ENCODE measurements at places on chromosomes 7 and 10.

- H3K27me3 ChIP-seq = no peaks in the 10 kb centered on the region
- DNase-seq = no peak
- H3K4me1 ChIP-seq = no peaks in the 10 kb centered on the region
- H3K4me3 ChIP-seq = no peak overlapping the region
- no peak overlapping the region for H3K27ac ChIP-seq
Measured at GRCh38 chr10:62732841-62733653, 71.5 kb upstream of the ADO start.

DNA sequence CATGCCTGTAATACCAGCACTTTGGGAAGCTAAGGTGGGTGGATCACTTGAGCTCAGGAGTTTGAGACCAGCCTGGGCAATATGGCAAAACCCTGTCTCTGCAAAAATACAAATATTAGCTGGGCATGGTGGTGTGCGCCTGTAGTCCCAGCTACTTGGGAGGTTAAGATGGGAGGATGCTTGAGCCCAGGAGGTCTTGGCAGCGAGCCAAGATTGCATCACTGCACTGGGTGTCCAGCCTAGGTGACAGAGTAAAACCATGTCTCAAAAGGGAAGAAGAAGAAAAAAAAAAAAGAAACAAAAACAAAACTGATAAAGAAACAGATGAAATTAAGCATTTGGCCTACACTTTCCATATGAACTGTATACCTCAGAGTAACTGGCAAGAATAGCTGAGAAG is 319.2 kb downstream of the PARD3 start:
- H3K27ac ChIP-seq = no peak overlapping the region
- no peaks in the 10 kb centered on the region for H3K27me3 ChIP-seq
- no peak for DNase-seq
- peaks cover under 1% of the 10 kb centered on the region for H3K4me1 ChIP-seq

DNA sequence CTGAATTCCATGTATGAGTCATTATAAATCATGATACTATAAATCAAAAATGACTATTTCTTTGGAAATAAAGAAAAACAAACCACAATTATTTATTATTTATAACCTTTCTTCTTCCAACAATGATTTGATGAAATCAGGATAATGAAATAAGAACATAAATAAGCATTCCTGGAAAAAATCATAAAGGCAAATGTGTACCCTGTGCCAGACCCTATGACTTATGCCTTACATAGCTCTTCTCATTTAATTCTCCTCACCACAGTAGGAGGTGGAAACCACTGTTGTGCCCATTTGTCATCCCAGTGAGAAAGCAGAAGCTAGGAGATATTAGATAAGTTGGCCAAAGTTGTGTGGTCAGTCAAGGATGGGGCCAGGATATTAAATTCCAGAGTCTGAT is 255.1 kb downstream of the DOCK4 start:
- H3K27me3 ChIP-seq = no peaks in the 10 kb centered on the region
- DNase-seq = no peak
- H3K27ac ChIP-seq = no peak overlapping the region
- no peak overlapping the region for H3K4me3 ChIP-seq

DNA sequence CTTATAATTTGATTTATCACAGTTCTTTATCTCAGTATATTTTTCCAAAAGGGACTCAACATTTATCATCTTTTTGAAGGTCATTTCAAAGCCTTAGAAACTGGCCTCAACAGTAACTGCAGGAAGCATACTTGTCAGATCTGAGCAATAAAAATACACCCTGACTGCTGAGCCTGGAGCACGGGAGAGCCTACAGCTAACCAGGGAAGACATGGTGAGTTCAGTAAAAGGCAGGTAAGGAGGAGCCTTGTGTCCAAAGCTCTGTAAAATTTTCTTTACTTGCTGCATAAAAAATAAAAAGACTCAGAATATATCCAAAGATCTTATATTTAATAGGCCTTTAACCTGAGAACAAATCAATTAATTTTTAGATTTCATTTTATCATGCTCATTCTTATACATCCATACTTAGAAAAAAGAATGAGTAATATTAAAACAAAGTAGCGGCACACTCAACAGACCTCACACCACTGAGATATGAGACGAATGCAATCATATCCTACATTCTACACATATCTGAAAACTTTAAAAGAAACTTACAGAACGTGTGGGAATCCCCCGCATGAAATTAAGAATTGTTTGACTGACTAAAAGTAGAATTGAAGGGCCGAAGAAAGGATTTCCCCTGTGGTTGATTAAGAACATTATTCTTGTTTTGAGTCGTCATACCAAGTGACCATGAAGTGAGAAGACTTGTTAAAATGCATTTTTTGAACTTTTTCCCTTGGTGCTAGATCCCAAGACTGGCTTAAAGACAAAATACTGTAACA is 296.4 kb upstream of the MKLN1 start:
- no peak for DNase-seq
- no peaks in the 10 kb centered on the region for H3K27me3 ChIP-seq
- no peak overlapping the region for H3K27ac ChIP-seq

DNA sequence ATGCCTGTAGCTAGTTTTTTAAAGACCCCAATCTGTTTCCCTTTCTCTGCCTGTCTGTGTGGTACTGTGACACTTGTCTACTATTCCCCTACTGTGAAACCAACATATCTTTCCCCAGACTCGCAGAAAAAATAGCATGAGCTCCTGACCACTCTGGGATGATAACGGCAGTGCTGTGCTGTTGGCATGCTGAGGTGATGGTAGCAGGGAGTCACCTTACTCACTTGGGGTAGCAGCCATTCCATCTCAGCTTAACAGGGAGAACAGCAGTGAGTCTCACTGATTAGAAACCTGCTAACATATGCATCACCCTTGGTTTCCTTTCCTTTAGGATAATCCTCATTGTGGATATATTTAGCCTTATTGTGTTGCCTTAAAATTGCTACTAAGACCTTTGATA is 469.6 kb upstream of the FZD8 start:
- H3K4me3 ChIP-seq = no peak overlapping the region
- no peaks in the 10 kb centered on the region for H3K4me1 ChIP-seq

- no peak overlapping the region for H3K4me3 ChIP-seq
- no peaks in the 10 kb centered on the region for H3K36me3 ChIP-seq
Measured at GRCh38 chr10:27660268-27660667, 85.4 kb downstream of the MKX start.

DNA sequence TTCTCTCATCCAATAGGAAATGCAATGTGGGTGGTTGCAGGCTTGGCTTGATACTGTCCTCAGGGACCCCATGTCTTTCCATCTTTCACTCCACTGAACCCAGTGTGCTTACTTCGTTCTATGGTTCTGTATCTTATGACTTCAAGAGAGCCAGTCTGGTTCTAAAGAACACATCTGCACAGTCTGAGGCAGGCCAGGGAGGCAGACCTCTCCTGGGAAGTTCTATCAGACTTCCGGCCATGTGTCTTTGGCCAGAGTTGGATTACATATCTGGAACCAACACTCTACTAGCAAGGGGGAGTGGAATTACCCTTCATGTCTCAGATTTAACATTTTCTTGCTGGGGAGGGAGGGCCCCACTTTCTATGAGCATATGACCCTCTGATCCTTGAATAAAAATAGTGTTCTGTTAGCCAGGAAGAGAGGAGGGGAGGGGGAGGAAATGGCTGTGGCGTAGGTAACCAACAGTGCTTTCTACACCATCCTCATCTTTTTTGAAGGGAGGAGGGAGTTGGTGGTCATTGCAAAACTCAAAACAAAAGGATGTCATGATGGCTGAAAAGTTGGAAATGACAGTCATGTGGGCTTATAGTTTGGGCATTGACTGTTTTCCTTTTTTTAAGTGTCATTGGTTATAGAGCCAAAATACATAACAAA is 370.2 kb downstream of the GATA3 start:
- H3K4me3 ChIP-seq = no peak overlapping the region
- H3K27ac ChIP-seq = no peak overlapping the region
- DNase-seq = no peak

- no peak overlapping the region for H3K4me3 ChIP-seq
- H3K4me1 ChIP-seq = no peaks in the 10 kb centered on the region
- H3K27ac ChIP-seq = no peak overlapping the region
- DNase-seq = no peak
Measured at GRCh38 chr7:81903115-81903514, 133.3 kb upstream of the HGF start.

DNA sequence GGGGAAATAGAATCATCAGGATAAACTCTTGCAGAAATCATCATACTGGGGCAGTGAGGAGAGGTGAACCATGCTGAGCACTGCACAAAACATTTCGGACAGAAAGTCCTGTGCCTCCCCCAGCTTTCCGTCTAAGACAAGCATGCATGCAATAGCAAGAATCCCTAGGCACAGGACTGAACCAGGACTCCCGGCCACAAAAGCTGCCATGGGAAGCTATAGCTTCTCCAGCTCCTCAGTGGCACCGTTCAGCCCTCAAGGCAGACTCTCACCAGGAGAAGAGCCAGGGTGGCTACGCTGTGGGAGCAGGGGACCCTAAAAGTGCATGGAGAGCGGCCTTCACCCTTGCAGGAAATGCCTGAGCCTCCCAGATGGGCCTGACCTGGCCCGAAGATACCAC is 70.8 kb downstream of the ASB13 start:
- H3K4me3 ChIP-seq = no peak overlapping the region
- no peaks in the 10 kb centered on the region for H3K36me3 ChIP-seq
- H3K4me1 ChIP-seq = peaks cover 1% of the 10 kb centered on the region
- H3K27ac ChIP-seq = no peak overlapping the region
- H3K27me3 ChIP-seq = no peaks in the 10 kb centered on the region

- no peak overlapping the region for H3K4me3 ChIP-seq
- no peaks in the 10 kb centered on the region for H3K36me3 ChIP-seq
- peaks cover 12% of the 10 kb centered on the region for H3K27me3 ChIP-seq
- DNase-seq = no peak
- H3K4me1 ChIP-seq = peaks cover 2% of the 10 kb centered on the region
Measured at GRCh38 chr7:116530107-116530820, 5.4 kb downstream of the CAV1 start.

GRCh38 chr7:18390535-18390907 is 105.0 kb upstream of the HDAC9 start:
- no peaks in the 10 kb centered on the region for H3K36me3 ChIP-seq
- no peak overlapping the region for H3K27ac ChIP-seq
- H3K27me3 ChIP-seq = no peaks in the 10 kb centered on the region
- no peak for DNase-seq
- no peaks in the 10 kb centered on the region for H3K4me1 ChIP-seq

- no peak for DNase-seq
- H3K4me3 ChIP-seq = no peak overlapping the region
- H3K36me3 ChIP-seq = no peaks in the 10 kb centered on the region
- H3K27ac ChIP-seq = no peak overlapping the region
- peaks cover 10% of the 10 kb centered on the region for H3K4me1 ChIP-seq
Measured at GRCh38 chr10:14244801-14245211, 85.9 kb downstream of the FRMD4A start.

GRCh38 chr7:4960363-4960762 is 1.4 kb upstream of the MMD2 start:
- no peak overlapping the region for H3K4me3 ChIP-seq
- H3K36me3 ChIP-seq = no peaks in the 10 kb centered on the region
- peaks cover 18% of the 10 kb centered on the region for H3K27me3 ChIP-seq
- H3K4me1 ChIP-seq = peaks cover 3% of the 10 kb centered on the region
- no peak overlapping the region for H3K27ac ChIP-seq

- no peak for DNase-seq
- no peaks in the 10 kb centered on the region for H3K4me1 ChIP-seq
- H3K27me3 ChIP-seq = no peaks in the 10 kb centered on the region
- H3K4me3 ChIP-seq = no peak overlapping the region
- H3K36me3 ChIP-seq = no peaks in the 10 kb centered on the region
Measured at GRCh38 chr7:115289971-115290370, 368.1 kb downstream of the MDFIC start.
